Testis (tissue), 5 donors: ENCODE measurements at places on chromosomes 4 and X. TPM values are rescaled to one million over a fixed set of nuclear protein-coding genes. Genes with fewer than 3 reads are reported as not detected.

- no peak overlapping the region for H3K27ac ChIP-seq
- no peaks in the 10 kb centered on the region for H3K27me3 ChIP-seq
- H3K36me3 ChIP-seq: no peaks in the 10 kb centered on the region
- H3K4me3 ChIP-seq: no peak overlapping the region
Observed at GRCh38 chrX:56783996-56784620, 55.1 kb downstream of the NBDY start.

DNA sequence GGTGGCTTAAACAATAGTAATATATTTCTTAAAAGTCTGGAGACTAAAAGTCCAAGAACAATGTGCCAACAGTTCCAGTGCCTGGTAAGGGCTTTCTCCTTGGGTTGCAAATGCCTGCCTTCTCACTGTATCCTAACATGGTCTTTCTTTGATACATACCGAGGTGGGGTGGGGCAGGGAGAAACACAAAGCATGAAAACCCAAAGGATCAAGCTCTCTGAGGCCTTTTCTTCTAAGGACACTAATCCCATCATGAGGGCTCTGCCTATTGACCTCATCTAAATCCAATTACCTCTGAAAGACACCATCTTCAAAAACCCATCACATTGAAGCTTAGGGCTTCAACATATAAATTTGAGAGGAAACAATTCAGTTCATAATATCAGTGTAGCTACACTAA, 311.3 kb downstream of the GRID2 start:
- H3K4me3 ChIP-seq: no peak overlapping the region
- H3K4me1 ChIP-seq: no peaks in the 10 kb centered on the region
- no peak overlapping the region for H3K27ac ChIP-seq
- no peaks in the 10 kb centered on the region for H3K27me3 ChIP-seq

DNA sequence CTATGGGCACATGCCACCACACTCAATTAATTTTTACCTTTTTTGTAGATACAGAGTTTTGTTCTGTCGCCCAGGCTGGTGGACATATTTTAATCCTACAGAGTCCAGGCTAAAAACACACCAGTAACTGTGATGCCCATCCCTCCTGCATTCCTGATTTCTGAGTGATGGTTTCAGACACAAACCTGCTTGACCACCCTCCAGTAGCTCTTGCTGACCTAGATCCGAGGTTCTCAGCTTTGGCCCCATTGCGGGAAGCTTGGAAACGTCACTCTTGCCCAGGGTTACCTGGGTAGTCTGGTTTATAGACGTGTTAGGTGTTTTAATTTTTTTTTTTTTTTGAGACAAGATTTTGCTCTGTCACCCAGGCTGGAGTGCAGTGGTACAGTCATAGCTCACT, 7.5 kb downstream of the CD99 start:
- no peak for DNase-seq
- peaks cover 68% of the 10 kb centered on the region for H3K4me1 ChIP-seq
- H3K27me3 ChIP-seq: no peaks in the 10 kb centered on the region
- H3K4me3 ChIP-seq: no peak overlapping the region
- no peak overlapping the region for H3K27ac ChIP-seq
- H3K36me3 ChIP-seq: no peaks in the 10 kb centered on the region

- H3K27me3 ChIP-seq: no peaks in the 10 kb centered on the region
- no peaks in the 10 kb centered on the region for H3K36me3 ChIP-seq
- H3K4me1 ChIP-seq: no peaks in the 10 kb centered on the region
- DNase-seq: no peak
- no peak overlapping the region for H3K4me3 ChIP-seq
- no peak overlapping the region for H3K27ac ChIP-seq
Observed at GRCh38 chrX:41022566-41022965, 62.7 kb upstream of the USP9X start.

DNA sequence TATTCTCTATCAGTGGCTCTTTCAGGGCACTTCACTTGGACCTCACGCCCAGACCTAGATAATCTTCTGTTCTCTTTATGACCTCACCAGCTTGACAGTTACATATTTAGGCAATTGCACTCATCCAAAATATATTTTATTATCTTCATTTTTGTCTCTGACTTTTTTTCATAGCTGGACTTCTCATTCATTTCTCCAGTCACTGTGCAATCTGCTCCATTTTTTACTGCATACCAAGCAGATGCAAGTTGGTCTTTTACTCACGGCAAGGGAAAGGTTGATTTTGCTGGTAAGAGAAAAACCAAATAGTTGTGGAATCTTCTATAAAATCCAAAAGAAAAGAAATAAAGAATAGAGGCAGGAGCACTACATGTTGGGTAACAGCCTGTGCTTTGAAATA, 31.7 kb downstream of the MAD2L1 start:
- no peak for DNase-seq
- no peak overlapping the region for H3K4me3 ChIP-seq
- no peak overlapping the region for H3K27ac ChIP-seq

- H3K27me3 ChIP-seq: no peaks in the 10 kb centered on the region
- H3K27ac ChIP-seq: no peak overlapping the region
- no peak overlapping the region for H3K4me3 ChIP-seq
- H3K4me1 ChIP-seq: no peaks in the 10 kb centered on the region
Observed at GRCh38 chr4:77031544-77031943, 44.2 kb downstream of the CCNI start.

- H3K4me3 ChIP-seq: no peak overlapping the region
- H3K4me1 ChIP-seq: peaks cover 34% of the 10 kb centered on the region
- H3K36me3 ChIP-seq: no peaks in the 10 kb centered on the region
Observed at GRCh38 chr4:52641854-52642563, 17.1 kb downstream of the USP46 start.

FRMD7 gene
- polyA plus RNA-seq: 0.11 TPM

MAGEB1 gene
- 36.6 TPM for polyA plus RNA-seq
